ENCODE measurements at places on chromosomes 1 and 21. TPM values are rescaled to one million over a fixed set of nuclear protein-coding genes. Genes with fewer than 3 reads are reported as not detected.
A peak's percentile ranks its signal among the peaks of the same experiment; 100 is the strongest.

- no peak for DNase-seq
These were observed 8.7 kb downstream of the RUNX3 start for GRCh38 chr1:24921412-24921811.

PRDM2 gene
- total RNA-seq, result 29.9 TPM

- no peak for DNase-seq
These were observed 37.4 kb downstream of the DENND1B start for GRCh38 chr1:197737916-197738315.

DNA sequence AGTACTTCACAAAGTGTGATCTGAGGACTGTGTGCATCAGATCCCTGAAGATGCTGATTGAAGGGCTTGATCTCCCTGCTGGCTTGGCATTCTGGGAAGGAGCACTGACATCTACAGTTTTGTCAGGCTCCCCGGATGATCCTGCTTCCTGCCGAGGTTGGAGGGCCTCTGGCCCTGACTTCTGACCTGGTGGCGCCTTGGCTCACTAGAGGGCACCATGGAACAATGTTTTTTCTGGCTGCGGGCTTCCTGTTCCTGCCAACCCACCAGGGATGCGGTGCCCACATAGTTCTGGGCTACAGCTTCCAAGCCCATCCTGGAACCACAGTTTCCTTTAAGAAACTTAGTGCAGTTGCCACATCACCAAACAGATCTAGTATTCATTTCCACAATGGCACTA lies 38.8 kb upstream of the RASAL2 start:
- peak; percentile 65 for DNase-seq

GRCh38 chr1:112849425-112850033 lies 106.5 kb downstream of the SLC16A1 start:
- DNase-seq, result peak; percentile 24

GRCh38 chr1:157193219-157193618 lies 55.0 kb upstream of the ETV3 start:
- no peak for DNase-seq

PDC gene
- total RNA-seq, result not detected

DNA sequence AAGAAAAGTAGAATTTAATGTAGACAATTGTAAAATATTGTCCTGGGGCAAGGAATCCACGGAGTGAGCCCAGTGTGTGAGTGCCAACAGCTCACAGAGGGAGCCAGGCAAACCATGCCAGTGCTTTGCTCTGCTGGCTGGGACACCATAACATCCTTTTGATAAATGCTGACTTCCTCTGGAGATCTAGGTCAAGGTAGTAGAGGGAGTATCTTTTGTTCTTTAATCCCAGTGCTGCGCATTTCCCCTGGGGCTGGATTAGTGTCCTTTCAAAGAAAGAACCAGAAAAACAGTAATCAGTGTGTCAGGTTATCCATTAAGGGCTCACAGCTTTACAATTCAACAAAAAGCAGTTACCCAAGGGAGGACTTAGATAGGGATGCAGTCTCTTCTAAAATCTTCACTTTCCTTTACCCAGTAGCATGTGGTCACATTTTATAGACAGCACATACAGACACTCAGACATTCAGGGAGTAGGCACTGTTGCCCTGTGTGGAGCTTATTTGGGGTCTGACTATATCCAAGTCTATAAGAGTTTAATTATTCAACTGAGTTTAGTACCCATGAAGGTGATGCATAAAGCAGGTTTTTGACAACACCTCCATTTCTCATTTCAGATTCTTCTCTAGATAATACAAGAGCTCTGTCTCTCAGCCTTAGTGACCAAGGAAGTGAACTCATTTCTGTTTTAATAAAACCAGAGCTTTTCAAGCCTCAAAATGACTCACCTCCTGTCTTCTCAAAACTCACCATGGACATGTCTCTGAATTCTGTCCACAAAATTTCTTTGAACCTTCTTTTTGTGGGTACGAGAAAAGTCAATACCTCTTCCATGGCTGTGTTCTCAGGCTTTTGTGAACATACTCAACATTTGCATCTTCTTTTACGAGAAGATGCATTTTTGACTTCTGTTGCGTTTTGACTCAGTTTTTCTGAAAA lies 215.3 kb downstream of the BRINP2 start:
- no peak for DNase-seq

CD247 gene
- 0.61 TPM for total RNA-seq

- DNase-seq, result no peak
These were observed 9.9 kb downstream of the TOR3A start for GRCh38 chr1:179091691-179092165.

- DNase-seq, result no peak
These were observed 42.0 kb upstream of the PCBP3 start for GRCh38 chr21:45601551-45601950.

DISC1 gene
- 6.6 TPM for total RNA-seq

DNA sequence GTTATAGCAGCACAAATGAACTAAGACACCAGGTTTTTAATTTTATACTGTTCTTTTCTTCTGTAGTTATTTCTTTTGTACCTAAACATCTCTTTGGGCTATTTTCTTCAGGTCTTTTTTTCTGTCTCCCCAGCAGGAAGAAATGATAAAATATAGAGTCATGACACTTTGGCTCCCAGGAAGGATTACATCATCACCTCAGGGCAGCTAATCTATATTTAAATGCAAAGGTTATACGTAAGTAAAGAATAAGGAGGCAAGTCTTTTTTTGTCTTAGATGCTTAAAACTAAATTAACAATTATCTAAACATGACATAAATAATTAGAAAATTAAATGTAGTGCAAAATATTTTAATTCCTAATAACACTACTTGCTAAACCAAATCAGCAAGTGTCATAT lies 57.0 kb downstream of the WARS2 start:
- DNase-seq, result no peak

WNT3A gene
- not detected for total RNA-seq
